ENCODE measurements at places on chromosomes 1 and 21.

- no peak for DNase-seq
Observed at GRCh38 chr1:204478172-204478899, 16.3 kb downstream of the PIK3C2B start.

DNA sequence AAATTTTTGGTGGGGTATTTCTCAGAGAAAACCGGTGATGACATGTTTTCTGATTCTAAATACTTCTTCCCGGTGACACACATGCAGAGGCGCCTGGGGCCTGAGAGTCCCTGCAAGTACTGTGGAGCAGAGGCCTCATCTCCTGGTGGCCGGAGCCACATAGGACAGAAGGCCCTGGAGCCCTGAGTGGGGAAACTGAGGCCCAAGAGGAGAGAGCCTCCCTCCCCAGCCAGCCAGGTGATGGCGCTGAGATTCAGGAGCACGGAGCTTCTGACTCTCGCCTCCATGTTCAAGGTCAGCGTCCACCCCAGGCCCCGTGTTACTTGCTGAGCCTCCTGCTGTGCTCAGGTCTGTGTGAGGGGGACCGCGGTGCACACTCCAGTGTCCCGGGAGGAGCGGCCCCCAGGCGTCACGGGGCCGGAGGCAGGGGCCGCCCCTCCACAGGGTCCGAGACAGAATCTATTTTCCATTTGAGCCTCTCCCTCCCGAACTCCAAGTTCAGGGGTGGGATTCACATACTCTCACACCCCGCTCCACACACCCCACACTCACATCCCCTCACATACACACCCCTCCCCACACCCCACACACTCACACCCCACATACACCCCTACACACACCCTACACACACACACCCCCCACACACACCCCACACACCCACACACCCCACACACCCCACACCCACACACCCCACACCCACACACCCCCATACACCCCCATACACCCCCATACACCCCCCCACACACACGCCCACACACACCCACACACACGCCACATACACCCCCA, 43.8 kb downstream of the SLX9 start:
- no peak for DNase-seq

- no peak for DNase-seq
Observed at GRCh38 chr1:117682372-117682771, 76.5 kb downstream of the TENT5C start.

DNA sequence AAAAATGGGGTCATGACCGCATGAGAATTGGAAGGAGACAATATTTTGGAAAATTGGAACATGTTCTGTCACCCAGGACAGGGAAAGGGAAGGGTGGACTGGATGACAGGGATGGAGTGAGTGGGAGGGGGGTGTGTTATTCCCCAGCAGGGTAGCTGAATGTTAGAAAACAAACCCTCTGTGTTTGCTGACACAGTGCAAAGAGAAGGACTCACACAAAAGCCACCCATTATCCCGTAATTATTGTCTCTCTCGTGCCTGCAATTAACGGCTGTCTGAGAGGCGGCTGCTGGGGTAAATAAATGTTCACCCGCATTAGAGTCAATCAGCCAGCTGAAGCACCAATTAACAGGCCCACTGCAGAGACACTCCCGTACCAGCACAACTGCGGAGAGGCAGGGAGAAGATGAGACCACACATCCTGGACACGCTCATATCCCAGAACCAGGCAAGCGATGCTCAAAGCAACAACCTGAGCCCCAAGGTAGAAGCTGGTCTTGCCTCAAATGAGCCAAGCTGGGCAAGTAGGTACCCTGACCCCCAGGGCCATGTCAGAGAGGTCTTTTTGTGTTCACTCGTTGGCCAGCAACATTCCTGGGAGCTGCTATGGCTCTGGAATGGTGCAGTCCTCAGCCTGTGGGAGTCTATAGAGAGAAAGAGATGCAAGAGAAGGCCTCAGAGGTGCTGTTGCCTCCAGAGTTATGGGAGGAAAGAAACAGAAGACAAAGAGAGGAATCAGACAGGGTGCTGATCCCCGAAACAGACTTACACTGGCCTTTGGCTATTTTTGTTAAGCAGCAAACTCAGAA, 19.4 kb downstream of the PLEKHA6 start:
- DNase-seq = no peak

- DNase-seq = peak; percentile 20
Observed at GRCh38 chr1:28640766-28641165, 2.1 kb downstream of the TAF12 start.

DNA sequence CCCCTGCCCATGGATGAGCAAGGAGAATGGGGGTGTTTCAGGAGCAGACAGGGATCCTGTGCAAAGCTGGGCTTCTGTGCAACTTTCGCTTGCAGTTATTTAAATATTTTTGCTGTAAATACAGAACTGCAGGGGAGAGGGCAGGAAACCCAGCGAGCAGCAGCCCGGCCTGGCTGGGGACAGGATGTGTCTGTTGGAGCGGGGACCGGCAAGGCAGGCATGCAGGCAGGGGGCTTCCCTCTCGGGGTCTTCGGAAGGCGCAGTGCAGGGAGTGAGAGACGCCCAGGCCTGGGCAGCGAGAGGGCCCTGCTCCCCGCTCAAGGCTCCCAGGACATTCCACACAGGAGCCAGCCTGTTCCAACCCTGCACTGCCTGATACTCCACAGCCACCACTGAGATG, 1.7 kb upstream of the AIRE start:
- DNase-seq = no peak

DNA sequence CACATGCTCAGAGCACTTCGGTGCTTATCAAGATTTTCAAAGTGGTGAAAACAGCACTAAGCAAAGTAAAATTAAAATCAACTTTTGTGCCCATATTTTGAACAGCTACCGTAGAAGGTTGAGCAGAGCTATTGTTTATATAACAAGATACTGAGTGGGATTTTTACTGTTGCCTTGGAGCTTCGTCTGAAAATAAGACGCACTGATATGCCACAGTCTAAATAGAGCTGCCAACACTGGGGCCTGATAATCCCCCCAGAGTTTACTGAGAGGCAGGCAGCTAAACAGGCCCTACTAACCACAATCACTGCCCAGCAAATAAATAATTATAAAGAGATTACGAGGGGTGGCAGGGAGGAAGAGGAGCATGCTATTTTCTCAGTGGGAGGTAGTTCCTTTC, 650 bp upstream of the CCDC190 start:
- no peak for DNase-seq

DNA sequence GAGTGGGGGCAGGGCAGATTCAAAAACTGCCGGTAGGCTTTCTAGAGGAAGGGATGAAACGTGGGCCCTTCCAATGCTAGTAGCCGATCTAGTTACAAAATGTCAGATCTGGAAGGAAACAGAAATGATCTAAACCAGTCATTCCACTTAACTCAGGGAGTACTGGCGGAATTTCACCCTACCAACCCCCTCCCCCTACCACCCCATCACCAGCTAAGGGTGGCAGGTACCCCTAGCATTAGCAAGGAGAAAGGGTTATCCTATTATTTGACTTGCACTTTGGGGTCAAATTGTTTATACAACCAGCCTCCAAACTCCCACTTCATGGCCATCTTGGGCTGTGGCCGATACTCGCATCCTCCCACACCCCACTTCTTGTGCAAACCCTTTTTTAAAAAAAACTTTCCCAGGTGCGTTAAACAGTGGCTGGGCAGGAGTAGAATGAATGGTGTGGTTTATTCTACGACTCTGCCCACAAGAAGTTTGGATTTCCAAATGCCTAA, 644 bp upstream of the MRPL24 start:
- no peak for DNase-seq

DNA sequence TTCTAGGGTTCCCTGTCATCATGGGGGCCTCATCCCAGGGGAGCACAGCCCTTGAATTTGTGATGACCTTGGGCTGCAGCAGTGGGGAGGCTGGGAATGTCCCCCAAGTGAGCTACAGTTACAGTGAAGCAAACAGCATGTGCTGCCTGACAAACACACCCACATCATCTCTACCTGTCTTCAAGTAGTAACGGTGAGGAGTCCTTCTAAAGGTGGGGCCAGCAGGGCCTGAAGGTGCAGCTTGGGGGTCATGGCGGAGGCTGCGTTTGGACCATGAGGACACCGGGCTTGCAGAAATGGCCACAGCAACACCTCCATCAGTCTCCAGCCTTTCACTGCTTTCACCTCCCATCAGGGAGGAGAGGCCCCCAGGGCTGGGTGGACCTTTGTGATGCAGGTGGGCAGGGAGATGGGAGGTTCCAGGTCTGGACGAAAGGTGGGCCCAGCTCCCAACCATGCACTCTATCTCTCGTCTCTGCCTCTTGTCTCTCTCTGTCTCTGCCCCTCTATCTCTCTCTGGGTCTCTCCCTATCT, 55.7 kb downstream of the WNT9A start:
- DNase-seq = no peak

DNA sequence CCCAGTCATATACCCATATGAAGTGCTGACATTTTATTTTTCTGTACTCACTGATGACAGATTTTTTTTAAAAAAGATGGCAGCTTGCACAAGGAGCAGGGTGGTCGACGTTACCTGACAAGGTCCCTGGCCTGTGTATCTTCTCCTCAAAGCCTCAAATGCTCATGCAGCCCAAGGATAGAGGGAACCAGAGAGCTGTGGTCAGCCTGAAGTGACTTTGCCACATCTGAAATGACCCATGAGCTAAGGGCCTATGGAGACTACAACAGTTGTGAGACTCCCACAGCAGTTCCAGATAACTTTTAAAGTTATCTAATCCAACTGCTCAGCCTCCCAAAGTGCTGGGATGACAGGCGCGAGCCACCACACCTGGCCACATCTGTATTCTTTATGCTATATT, 131.1 kb downstream of the GLUL start:
- DNase-seq = no peak

DNA sequence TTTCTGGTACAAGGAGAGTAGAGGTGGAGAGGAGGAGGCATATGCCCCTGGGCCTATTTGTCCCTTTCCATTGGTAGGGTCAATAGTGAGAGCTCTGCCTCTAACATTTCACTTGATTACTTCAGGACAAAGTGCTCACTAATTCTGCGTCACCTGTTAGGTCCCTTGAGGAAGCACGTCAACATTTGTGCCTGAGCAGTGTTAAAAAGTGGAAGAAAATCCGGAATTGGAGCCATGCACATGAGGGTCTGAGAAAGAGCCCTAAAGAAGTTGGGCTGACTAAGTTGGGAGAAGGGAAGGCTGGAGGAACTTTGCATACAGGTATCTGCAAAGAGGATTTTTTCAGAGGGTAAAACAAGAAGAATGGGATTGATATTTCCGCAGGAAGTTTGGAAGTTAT, 1.9 kb downstream of the SLC25A44 start:
- DNase-seq = no peak

GRCh38 chr21:39641827-39642450, 29.2 kb downstream of the B3GALT5 start:
- DNase-seq = no peak

- DNase-seq = no peak
Observed at GRCh38 chr1:186615332-186615731, 64.9 kb downstream of the PTGS2 start.

Data from fibroblast of upper back skin (primary cell).